Central memory CD4-positive, alpha-beta T cell (primary cell): ENCODE measurements at places on chromosomes 1 and 21.

DNA sequence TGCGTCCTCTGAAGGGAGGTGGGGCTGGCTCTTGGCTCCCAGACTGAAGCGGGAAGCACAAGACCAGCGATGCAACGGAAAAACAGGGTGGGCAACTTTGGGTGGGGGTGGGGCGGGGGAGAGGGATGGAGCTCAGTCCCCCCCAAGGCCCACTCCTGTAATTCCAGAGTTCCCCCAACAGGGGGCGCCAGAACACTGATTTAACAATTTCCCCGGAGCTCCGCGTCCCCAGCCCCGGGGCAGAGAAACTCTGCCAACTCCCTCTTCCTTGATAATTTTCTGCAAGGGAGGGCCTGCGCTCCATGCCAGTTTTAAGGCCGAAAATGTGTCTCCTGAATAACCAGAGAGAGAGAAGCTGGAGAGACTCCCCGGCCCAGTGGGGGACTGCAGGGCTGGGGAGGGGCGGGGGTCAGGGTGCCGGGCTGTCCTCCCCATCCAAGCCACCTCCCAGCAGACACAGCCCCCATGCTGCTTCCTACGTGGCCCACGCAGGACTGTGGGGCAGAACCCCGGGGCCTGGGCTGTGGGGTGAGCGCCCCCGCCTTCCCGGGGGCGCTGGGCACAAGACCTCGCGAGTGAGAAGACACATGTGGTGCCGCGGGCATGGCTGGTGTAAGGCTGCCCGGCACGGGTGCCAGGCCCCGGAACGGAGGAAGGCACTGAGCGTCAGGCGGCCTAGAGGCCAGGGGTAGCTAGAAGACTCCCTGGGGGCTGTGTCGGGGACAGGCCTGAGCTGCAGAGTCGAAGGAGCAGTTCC, 51.4 kb downstream of the KIF21B start:
- DNase-seq: peak; percentile 52

- no peak for DNase-seq
Observed at GRCh38 chr1:58391056-58391455, 155.5 kb downstream of the OMA1 start.

DNA sequence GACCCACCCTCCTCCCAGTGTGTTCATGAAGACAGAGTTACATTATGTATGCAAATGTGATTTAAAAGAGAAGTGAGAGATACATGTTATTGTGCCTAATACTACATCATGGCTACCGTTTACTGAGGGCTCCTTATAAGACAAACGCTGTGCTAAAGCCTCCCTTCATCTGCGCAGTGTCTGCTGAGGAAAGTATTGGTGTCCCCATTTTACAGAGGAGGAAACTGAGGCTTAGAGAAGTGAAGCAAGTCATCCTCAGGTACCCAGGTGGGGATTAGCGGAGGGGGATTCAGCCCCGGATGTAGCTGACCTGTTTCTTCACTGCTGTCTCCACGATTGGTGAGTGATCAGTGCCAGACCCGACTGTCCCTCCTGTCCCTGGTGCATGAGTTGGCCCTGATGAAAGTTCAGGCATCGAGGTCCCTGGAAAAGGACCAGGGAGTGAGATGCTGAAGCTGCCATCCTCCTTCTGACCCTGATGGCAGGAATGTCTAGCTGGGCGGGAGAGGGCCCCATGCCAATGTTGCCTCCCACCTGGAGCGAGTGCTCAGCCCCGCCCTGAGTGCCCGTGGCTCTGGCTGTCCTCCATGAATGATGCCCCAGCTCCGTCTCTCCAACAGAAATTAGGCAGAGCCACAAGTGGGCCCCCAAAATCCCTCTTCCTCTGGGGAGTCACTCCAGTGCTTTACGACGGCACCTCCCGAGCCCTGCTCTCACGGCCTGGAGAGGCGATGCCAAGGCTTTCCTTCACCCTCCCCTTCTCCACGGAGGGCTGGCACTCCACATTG, 204.7 kb downstream of the KAZN start:
- no peak for DNase-seq

DNA sequence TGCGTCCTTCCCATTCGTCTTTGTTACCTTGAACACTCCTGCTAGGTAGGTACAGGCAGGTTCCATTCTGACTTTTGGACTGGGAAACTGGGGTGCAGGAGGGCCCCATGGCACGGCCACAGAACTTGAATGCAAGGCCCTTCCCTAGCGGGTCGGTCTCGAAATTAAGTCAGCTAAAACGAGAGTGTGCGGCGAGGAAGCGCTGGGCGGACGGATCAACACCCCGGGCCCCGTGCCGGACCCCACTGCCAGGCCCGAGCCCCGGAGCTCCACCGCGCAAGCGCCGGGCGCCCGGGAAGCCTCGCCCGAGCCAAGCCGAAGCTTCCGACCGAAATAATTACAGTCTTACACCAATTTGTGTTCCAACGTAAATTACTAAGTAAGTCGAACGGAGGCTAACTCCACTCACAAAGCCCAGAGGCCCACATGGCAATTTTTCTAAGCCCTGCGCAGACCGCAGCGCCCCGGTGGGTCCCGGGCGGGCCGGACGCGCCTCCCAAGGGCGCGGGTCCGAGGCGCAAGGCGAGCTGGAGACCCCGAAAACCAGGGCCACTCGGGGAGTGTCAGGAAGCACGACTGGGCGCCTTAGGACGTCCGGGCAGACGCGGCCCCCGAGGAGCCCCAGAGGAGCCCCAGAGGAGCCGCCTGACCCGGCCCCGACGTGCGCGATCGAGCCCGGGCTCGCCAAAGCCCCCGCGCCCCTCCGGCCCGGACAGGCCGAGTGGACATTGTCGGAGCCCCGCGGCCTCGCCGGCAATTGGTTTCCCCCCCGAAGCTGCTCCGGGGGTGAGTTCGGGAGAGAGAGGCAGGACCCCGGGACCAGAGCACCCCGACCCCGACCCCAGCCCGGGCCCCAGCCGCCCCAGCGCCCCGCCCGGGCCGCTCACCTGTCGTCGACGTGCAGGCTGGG, 624 bp downstream of the RIPK4 start:
- DNase-seq: no peak

DNA sequence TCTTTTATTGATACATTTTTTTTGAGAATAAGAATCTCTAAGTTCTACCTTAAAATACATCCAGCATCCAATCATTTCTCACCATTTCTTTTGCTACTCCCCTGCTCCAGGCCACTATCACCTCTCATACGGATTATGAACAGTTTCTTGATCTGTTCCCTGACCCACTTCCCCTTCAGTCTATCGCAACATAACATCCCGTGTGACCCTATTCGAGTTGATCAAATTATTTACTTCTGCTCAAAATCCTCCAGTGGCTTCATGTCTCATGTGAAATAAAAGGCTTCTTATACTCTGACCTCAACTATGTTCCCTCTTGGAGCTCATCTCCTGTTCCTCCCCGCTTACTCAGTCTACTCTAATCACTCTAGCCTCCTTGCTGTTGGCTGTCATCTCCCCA, 5.2 kb downstream of the ALG14 start:
- no peak for DNase-seq

DNA sequence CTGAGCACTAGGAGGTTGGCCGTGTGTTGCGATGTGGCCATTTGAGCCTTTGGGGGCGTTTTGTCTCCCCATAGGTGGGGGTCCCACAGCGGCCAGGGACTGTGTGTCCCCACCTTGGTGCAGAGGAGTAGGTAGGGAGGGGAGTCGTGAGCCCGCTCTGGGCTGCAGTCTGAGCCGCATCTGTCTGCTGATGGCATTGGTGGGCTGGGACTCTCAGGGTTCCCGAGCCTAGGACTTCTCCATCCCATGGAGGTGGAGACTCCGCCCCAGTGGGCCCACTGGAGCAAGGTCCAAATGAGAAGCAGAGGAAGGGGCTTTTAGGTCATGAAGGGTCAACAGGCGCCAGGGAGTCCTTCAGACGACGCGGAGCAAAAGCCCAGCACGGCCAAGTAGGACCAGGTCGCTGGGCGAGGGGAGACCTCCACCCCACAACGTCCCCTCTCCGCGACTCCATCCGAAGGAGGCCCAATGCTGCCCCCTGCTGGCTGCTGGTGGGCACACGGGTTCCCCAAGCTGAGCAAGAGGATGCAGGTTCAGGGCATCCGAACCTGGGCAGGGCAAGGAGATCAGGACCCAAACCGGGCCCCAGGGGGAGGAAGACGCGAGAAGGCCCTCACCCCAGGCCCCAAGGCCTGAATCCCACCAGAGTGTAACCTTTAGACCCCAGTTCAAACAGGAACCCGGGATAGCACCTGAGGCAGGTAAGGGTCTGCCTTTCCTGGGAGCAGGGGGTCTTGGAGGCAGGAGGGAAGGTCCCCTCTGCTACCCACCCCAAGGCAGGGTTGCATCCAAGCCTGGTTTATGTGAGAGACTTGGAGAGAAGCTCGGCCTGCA, 14.9 kb downstream of the TTC34 start:
- peak; percentile 48 for DNase-seq

DNA sequence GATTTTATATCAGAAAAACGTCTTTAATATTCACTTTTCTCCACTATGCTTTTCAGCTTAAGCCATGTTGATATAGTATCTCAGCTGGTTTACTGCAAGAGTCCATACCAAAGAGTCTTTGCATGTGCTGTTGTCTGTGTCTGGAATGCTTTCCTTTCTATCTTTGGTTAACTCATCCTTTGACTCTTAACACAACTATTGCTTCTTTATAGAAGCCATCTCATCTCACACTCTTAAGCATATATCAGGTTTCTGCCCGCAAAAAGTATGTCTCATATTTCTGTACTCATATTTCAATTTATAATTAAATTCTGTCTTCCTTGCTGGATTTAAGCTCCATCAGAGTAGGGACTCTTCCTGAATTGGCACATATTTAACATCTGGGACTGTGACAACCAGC, 220.9 kb upstream of the KCNK2 start:
- no peak for DNase-seq

DNA sequence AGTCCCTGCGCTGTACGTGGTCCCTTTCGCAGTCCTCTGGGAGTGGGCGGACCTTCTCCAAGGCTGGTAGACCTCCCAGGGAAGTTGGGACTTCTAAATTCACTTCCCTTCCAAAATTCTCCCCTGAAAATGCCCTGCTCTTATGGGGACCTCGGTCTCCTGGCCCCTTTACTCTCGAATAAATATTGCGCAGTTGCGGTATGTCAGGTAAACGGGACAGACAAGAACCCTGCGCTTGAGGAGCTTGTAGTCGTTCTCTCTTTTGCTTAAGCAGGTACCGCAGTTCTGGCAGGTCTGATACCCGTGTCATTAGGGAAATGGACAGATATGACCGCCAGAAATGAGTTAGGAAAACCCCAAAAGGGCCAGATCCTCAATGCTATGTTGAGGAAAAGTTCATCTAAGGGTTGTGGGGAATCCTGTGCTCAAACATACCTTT, 561 bp downstream of the KIF2C start:
- no peak for DNase-seq

- DNase-seq: no peak
Observed at GRCh38 chr1:179785031-179785431, 41.9 kb downstream of the FAM163A start.

DNA sequence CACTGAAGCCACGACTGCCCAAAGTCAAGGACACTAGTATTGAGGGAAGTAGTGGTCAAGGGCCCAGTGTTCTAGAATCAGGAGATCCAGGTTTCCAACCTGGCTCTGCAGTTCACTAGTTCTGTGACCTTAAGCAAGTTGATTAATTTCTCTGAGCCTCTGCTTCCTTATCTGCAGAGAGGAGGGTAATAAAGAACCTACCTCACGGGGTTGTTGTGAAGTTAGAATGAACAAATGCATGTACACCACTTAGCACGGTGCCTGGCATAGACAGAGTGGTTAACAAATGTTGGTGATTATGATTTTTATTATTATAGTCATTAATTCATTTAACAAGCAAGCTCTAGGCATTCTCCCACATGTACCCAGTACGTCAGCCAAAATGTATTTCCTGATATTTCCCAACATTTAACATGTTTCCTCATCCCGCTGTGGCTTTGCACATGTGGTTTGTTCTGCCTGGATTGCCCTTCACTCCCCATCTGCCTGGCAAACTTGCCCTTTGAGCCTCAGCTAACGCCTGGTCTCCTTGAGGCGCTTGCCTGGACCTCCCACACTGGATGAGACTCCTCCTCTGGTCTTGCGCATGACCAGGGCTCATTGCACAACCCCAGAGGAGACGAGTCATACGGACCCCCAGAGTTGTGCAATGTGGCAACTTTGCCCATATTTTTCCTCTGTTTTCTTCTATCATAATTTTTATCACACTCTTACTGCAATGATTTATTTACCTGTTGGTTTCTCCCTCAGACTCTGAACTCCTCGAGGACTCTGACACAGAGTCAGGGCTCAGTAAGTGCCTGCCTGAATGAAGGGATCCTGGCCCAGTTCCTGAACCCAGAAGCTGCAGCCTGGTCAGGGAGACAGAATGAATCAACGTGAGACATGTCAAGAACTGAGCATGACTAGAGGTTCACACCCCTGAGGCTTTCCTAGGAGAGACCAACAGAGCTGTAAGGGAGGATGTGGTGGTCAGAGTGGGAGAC, 20.7 kb upstream of the MFSD2A start:
- DNase-seq: no peak

DNA sequence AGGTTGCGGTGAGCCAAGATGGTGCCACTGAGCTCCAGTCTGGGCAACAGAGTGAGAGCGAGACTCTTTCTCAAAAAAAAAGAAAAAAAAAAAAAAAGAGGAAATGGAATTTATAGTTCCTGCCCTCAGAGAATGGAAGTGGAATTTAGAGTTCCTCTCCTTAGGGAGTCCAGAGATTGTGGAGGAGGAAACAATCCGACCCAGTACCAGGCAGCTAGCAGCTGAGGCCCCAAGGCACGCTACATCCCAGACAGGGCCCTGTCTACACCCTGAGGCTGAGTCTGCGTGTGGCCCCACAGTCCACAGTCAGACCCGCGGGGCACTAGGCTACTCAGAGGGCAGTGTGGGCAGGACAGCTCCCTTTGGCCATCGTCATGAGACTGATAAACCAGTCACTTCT, 1.9 kb upstream of the MFN2 start:
- no peak for DNase-seq

DNA sequence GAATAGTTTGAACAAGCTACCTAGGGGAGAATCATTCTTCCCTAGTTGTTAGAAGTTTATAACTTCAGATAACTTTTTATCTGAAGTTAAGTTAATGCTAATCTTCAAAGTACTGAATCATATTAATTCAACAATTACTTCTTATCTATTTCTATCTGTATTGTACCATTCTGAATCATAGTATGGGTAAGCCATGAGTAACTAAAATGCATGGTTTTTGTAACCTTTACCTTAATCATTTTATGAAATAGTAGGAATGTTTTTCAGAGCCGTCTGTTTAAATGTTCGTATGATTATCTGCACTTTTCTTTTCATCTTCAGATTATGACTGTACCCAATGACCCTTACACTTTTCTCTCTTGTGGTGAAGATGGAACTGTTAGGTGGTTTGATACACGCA, 50.3 kb upstream of the MPC2 start:
- no peak for DNase-seq

GRCh38 chr1:226967665-226968064, 27.6 kb downstream of the COQ8A start:
- DNase-seq: no peak
